HFF-Myc (cell line): ENCODE measurements at places on chromosomes 16 and 17.

- peak; percentile 51 for DNase-seq
These were observed 61.3 kb upstream of the KIFC3 start for GRCh38 chr16:57863434-57864160.

GRCh38 chr17:82244413-82245133, 15.7 kb downstream of the SLC16A3 start:
- no peak for DNase-seq

DNA sequence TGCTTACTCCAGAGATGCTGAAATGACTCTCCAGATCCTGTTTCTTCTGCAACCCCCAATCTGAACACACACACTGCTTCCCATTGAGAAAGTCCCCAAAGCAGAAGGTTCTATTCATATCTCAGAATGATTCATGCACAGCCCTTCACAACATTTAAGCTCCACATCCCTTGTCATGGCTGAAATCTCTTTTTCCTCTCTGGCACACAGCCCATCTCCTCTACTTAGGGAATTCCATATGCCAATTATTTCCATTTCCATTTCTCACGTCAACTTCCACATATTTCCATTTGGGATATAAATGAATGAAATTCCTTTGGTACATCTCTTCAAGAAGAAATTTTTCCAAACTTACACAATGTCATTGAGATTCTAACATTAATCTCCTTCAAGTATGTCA, 119.6 kb downstream of the CDH11 start:
- no peak for DNase-seq

DNA sequence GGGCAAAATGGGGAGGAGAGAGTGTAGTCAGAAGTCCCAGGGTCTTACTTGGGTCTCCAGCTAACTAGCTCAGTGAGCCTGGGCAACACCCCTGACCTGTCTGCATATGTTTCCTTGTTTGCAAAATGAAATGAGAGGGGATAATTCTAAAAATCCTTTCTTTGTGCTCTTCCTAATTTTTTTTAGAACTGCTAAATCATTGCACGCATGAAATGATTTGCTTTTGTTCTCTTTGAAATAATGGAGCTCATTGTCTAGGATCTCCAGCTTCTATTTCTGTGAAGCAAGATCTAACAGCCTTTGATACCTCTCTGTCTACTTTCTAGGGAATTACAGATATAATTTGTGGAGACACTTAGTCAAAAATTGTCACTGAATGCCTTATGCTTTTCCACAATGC, 181.3 kb downstream of the CDH13 start:
- no peak for DNase-seq

GRCh38 chr17:53633856-53634255, 188.9 kb upstream of the KIF2B start:
- DNase-seq: no peak

GRCh38 chr16:1057252-1057932, 15.2 kb upstream of the SSTR5 start:
- DNase-seq: no peak

GRCh38 chr16:87295259-87295658, 21.9 kb downstream of the C16orf95 start:
- no peak for DNase-seq
